ENCODE measurements at places on chromosomes 5 and 9. TPM values are rescaled to one million over a fixed set of nuclear protein-coding genes. Genes with fewer than 3 reads are reported as not detected.

The CXXC5 gene
- 17.3 TPM for total RNA-seq

The ZNF618 gene
- 10.5 TPM for total RNA-seq

The PRRT1B gene
- total RNA-seq = 0.97 TPM

The CDC42SE2 gene
- 32.3 TPM for total RNA-seq

The LRRC19 gene
- not detected for total RNA-seq

Data from A549 treated with RU486 at 1 μM for 4 hours (cell line).